Kidney glomerular epithelial cell (primary cell): ENCODE measurements at places on chromosomes 1 and 21.

DNA sequence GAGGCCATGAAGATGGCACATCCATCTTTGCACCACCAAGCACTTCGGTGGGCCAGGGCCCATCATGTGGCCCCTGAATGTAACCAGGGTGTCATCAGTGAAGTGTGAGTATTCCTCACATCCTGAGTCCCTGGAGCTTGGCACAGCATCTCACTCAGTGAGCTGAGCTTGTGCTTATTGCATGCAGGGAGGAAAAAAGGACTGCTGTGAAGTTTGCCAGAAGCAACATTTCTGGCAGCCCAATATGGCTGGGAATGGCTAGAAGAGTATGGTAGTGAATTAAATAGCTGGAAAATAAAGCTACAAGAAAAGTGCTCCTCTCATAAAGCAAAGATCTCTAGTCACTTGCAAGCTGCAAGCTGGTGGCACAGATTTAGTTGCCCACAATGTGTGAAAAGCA is 109.3 kb downstream of the TNFSF18 start:
- DNase-seq, result no peak

- peak; percentile 1 for DNase-seq
Observed at GRCh38 chr1:113178522-113178921, 105.5 kb downstream of the LRIG2 start.

GRCh38 chr21:37496972-37497371 is 130.4 kb downstream of the DYRK1A start:
- DNase-seq, result no peak

- DNase-seq, result no peak
Observed at GRCh38 chr21:26138615-26139257, 31.8 kb downstream of the APP start.

DNA sequence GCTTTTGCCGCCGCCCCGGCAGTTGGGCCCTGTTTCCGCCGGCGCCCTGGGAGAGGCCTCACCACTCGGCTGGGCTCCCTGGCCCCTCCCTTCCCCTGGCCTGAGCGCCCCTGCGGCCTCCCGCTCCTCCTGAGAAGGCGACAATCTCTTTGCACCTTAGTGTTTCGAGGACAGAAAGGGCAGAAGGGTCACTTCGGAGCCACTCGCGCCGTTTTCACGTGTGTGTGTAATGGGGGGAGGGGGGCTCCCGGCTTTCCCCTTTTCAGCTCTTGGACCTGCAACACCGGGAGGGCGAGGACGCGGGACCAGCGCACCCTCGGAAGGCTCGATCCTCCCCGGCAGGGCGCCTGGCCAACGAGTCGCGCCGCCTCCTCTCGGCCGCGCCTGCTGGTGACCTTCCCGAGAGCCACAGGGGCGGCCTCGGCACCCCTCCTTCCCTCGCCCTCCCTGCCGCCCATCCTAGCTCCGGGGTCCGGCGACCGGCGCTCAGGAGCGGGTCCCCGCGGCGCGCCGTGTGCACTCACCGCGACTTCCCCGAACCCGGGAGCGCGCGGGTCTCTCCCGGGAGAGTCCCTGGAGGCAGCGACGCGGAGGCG is 432 bp upstream of the SIM2 start:
- no peak for DNase-seq

DNA sequence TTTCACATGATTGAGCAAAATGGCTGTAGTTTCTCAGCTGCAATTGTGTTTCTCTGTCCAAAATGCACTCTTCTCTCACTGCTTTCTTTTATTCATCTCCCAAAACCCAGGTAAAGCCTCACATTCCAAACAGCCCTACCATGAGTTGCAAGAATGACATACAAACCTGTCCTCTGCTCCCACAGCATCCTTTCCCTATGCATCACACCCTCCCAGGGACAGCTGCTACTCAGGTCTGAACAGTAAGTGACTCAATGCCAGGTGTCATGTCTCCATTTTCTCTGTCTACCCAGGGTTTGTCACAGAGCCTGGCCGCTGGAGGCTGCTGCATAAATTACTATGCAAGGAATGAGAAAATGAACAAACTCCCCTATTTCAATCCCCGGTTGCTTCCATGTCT is 118.5 kb downstream of the PLD5 start:
- DNase-seq, result no peak
